Right renal pelvis (tissue), 4 donors: ENCODE measurements at places on chromosomes 13 and 19.

- no peak for DNase-seq
Observed at GRCh38 chr13:30832377-30832776, 73.7 kb upstream of the MEDAG start.

DNA sequence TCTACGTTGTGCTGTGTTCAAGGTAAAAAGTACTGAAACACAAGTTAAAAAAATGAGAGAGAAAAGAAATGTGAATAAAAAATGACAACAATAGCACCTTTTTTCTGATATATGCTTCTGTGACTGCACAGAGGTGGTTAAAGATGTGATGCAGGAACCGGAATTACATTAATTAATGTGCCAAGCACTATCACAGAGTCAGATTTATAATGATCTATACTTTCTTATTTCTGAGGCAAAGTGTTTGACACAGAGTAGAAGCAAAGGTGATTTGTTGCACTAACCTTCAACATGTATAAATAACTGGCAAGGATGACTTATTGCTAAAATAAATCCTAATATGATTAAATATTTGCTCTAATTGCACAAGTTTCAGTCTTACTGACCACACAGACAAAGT lies 654.6 kb upstream of the SLITRK1 start:
- DNase-seq = no peak

- no peak for DNase-seq
Observed at GRCh38 chr13:34357435-34358232, 539.7 kb downstream of the RFC3 start.

GRCh38 chr19:35775046-35775297 lies 392 bp upstream of the ARHGAP33 start:
- no peak for DNase-seq

GRCh38 chr19:38049105-38049649 lies 142.2 kb downstream of the SIPA1L3 start:
- DNase-seq = no peak

DNA sequence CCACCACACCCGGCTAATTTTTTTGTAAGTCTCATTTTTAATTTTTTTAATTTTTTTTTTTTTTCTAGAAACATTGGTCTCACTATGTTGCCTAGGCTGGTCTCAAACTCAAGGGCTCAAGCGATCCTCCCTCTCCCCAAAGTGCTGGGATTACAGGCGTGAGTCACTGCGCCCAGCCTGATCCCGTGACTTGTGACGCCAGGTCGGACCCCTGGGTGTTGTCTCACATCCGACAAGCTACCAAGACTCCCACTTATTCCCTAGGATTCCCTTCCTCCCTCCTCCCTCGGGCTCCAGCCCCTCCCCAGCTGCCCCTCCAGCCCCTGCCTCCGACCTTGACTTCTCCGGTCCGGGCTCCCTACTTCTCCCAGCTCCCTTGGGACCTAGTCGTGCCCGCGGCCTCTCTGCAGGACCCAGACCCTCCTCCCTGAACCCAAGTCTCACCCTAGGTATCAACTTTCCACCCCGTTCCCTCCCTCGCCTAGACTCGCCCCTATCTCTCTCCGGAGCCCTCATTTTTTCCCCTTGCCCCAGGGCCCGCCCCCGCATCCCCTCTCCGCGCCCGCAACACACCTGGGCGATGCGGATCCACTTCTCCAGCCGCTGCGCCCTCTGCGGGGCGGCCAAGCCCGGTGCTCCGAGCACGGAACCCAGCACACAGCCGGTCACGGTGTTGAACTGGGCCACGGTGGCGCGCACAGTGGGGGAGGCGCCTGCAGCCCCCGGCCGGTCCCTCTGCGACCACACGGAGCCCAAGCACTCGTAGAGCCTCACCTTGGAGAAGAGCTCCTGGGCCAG lies 13.1 kb downstream of the RGL3 start:
- DNase-seq = no peak
